ENCODE measurements at places on chromosomes 5 and 9.
A peak's percentile ranks its signal among the peaks of the same experiment; 100 is the strongest.

- peak; percentile 72 for DNase-seq
Measured at GRCh38 chr9:127166651-127167524, 44.5 kb upstream of the ANGPTL2 start.

DNA sequence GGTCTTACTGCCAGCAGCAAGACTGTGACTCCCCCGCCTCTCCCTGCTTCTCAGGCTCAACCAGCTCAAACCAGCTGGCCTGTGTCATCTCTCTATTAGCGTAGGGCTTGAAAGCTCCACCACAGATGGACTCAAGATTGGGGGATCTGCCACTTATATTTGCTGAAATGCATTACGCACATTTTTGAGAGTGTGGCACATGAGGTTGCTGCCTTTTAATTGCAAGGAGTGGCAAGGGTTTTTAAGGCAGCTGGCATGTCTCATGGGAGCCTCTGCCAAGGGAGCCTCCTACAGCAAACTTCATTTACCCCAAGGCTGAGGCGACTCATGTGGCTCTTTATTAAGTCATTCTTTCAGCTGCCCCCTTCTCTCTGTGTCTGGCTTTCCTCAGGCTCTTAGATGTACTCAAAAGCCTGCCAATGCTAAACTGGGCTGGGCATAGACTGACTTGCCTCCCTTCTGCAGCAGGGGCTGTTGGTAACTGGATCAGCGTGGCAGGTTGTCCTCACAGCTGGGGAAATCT lies 219.3 kb downstream of the SMARCA2 start:
- DNase-seq: no peak

DNA sequence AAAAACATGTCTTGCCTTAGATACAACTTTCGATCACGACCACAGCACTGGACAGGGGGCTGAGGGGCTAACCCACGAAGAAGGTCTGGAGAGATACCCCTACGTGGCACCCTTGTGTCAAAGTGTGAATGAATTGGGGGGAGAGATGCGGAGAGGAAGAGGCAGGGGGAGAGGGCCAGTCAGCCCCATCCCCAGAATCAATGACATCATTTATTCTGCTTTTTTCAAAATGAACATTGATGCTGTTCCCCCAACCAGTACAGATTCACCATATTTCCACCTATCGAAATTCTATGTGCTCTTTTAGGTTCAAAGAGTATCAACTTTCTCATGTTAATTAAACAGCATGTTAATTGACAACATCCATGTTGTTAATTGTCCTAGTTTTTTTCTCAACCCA lies 32.4 kb downstream of the DAP start:
- no peak for DNase-seq

DNA sequence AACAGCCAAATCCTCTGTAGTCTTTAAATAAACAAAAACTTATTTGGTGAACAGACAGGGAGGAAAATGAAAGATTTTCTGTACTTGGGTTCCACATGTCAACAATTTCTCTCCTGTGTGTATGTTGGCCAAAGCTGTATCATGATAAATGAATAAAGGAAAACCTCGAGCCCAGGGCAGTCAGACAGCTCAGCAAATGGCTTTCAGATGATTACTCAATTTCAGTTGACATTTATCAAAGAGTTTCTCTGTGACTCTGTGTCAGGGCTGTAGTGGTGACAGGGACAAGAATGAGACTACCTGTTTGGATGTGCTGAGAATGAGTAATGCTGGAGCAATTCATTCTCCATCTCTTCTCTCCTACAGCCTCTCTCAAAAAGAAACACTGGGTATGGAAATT lies 45.7 kb upstream of the PTGS1 start:
- no peak for DNase-seq

- no peak for DNase-seq
Measured at GRCh38 chr5:172096207-172096940, 89.9 kb upstream of the FBXW11 start.

DNA sequence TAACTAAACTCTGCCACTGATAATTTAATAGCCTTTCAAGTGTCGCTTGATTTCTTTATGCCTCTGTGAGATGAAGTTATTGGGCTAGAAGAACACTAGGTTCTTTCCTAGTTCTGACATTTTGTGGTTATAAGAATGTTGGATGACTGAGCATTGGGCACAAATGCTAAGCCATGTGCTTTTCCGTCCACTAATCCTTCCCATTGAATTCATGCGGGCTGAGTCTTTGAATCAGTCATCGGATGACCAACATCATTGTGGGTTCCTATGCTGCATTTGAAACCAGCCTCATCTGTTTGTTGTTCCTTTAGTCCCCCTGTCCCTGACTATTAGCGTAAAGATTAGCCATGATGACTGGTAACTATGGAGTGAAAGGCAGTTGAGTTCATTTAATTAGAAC lies 58.5 kb downstream of the ALDH1A1 start:
- no peak for DNase-seq

DNA sequence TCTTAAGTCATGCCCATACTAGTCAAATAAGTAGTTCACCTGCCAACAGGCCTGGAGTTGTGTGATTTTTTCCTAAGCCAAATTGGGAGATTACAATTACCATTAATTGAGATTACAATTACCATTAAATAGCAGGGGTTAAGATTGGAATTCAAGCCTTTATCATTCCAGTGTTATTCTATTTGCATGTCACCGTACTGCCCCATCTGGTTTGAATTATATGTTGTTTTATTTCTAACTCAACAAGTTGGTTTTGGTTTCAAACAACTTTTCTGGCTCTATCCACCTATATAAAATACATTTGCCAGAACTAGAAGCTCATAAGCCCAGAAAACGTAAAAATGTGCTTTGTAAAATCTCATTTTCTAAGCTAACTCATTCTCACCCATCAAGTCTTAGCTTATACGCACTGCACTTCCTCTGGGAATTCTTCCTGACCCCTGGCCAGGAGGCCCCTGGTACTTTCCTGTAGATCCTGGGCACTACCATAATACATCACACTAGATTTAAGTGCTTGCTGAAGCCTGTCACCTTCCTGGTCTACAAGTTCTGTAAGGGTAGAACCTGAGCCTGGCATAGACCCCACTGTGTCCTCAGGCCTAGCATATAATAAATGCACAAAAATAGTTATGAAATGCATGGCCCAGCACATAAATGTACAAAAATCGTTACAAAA lies 242.0 kb upstream of the TRPM3 start:
- no peak for DNase-seq

DNA sequence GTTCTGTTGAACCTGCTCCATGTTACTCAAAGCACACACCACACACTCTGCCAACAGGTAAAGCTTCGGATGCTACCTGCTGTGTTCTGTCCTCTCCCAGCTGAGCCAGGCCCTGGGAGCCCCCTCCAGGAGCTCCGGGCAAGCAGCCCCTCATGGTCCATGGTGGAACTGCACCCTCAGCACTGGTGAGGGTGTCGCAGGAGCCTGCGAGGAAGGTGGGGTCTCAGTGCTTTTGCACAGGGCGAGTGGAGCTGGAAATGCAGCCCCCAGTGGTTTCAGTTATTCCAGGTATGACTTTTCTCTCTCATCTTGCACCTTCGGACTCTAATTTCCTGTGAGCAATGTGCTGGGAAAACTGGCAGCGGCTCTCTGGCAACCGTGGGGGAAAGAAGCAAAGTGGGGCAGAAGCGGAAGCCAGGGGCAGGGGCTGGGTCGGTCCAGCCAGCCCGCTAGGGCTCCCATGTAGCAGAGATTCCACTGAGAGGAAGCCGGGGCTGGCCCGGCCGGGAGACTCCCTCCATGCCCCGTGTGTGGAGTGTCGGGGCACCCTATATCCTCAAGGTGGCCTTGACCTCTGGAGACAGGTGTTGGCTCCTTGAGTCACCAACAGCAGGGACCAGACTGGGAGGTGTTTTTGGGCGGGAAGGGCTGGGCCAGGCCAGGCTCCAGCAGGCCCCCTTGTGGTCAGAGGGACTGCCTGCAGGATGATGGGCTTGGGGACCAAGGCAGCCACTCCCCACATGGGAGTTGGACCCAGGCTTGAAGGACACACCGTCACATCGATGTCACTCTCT lies 75.6 kb upstream of the PRSS3 start:
- DNase-seq: no peak

DNA sequence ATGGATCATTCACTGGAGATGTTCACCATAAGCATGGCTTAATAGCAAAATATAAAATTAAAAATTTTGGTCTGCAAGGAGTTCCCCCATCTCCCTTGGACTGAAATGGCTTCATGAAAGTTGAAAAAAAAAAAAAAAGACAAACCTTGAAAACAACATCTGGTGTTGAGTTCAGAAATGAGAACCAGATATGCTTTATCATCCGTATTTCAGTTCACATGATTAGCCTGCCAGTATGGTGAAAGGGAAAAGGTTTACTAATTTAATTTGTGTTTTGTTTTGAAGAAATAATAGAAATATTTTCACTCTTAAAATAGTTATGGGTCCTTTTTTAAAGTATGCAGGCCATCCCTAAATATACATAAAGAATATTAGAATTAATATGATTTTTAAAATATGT lies 67.8 kb downstream of the TMEM167A start:
- DNase-seq: no peak

DNA sequence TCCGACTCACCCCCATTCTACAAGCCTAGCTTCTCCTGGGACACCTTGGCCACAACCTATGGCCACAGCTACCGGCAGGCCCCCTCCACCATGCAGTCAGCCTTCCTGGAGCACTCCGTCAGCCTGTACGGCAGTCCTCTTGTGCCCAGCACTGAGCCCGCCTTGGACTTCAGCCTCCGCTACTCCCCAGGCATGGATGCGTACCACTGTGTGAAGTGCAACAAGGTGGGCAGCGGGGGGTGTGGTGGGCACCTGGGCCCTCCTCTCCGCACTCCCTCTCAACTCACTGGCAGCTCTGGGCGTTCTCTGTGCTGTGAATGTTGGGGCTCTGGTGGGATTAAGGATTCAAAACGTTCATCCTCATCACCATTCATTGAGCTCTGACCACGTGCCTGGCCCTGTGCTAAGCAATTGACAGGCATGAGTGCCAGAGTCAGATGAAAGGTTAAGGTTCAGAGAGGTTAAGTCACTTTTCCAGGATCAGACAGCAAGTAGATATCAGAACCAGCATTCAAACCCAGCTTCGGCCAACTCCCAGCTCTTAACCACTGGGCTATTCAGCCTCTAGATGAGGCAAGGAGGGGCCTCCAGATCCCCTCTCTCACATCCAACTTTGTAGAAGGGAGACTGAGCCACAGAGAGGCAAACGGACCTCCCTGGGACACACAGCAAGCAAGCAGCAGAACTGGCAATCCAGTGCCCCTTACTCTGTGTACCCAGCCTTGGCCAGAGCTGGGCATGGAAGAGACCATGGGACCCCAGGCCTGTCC lies 9.9 kb downstream of the GFI1B start:
- no peak for DNase-seq

DNA sequence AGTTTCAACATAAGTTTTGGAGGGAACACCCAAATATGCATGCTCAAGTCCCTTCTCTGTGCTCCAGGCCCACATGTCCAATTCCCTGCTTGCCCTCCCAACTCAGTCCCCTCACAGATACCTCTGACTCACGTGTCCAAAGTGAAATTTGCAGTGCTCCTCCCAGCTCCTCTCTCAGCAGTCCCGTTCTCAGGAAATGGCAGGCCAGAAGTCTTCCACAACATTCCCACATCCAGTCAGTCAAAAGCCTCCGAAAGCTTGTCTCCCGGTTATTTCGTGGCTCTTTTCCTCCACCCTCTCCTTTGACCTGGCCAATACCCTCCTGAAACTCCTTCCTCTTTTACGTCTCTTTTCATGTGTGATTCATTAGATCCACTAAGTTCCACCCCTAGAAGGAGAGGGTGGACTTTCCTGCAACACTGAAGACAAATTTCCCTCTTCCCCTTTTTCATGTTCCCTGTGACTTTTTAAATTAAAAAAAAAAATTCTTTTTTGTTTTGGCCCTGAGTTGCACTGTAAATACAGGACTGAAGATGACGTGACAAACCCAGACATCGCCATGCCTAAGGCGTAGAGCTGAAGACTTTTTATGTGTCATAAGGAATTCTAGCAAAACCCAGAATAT lies 12.8 kb upstream of the MGAT1 start:
- DNase-seq: no peak

DNA sequence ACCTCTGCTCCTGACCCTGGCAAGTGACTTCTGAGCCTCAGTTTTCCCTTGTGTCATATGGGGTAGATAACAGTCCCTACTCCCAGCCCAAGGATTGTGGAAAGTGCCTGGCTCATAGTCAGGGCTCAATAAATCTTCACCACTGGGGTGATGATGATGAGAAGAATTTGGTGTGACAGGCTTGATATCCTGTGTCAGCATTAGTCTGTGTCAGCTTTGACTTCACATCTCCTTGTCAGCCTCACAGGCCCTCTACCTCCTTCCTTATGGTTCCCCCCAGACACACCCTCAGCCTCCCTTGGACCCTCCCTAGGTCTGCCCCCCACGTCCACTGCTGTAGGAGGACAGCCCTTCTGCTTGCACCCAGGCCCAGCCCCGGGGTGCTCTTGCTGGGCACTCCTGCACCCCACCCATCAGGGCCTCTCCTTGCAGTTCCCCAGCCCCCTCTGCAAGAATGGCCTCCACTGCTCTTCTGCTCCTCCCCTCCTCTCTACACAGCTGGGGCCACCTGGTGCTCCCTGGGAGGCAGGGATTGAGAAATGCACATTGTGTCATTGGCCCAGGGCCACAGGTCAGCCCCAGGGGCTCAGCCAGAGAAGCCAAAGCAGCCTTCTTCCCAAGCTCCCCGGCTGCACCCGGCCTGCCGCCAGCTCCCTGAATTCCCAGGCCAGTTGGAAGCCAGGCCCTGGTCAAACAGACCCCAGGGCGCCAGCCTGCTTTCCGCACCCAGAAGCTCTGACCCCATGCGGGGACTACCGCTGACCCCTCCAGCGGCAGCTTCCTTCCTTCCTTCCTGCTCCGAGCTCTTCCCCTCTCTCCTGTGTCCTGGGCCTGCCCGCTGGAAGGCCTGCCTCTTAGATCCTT lies 7.7 kb downstream of the FGFR4 start:
- no peak for DNase-seq

DNA sequence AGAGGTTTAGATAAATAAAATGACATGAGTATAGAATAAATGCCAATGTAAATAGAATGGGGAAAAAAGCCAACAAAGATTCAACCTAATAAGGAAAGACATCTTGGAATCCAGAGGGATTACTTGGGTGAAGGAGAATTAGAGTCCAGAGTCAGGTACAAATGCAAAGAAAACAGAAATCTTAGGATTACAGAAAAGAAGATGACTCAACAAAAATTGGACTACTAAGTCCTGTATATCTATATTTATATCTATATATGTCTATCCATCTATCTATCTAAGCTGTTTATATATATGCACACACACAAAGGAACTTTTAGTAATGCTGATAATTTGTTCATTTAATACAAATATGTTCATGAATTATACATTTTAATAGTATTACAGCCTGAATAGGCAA lies 27.6 kb downstream of the FAM174A start:
- DNase-seq: no peak

GRCh38 chr5:176560364-176560763 lies 11.2 kb downstream of the CDHR2 start:
- no peak for DNase-seq
